Aorta (tissue), 5 donors: ENCODE measurements at places on chromosomes 11 and 22. TPM values are rescaled to one million over a fixed set of nuclear protein-coding genes. Genes with fewer than 3 reads are reported as not detected.

DNA sequence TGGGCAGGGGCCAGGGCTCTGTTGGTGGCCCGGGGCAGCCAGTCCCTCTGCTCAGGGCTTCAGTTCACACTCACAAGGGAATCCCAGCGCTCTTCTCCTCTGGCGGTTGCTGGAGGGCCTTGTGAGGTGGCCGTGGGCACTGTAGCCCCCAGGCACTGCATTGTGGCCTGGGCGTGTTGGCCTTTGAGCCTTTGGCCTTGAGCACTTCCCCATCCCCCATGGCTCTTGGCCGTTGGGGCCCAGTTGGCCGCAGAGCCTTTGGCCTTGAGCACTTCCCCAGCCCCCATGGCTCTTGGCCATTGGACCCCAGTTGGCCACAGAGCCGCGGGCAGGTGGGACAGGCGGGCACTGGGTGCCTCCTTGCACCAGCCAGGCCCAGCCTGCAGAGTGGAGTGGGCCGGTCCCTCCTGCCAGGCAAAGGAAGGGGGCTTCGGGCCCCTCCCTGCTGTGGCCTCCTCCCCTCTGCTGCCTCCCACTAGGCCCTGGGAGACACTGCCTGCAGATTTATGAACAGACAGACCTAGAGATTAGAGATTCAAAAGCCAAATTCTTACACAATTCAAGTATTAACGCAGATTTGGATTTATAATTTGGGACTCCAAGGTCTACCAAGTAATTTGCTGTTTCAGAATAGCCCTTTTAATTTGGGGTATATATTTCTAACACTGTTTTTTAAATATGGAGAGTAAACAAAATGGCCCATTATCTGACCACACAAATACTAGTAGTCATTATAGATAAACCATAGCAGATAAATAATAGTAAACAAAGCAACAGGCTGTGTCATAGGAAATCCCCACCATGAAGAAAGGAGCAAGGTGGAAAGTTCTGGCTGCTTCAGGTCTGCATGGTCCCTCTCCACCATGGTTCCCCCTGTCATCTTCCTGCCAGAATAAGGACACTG, 18.2 kb upstream of the TXNRD2 start:
- peak; percentile 45 for DNase-seq

SIPA1 gene
- total RNA-seq: 75.1 TPM

UBASH3B gene
- 15.1 TPM for total RNA-seq

RASGRP2 gene
- total RNA-seq: 44.7 TPM

DNA sequence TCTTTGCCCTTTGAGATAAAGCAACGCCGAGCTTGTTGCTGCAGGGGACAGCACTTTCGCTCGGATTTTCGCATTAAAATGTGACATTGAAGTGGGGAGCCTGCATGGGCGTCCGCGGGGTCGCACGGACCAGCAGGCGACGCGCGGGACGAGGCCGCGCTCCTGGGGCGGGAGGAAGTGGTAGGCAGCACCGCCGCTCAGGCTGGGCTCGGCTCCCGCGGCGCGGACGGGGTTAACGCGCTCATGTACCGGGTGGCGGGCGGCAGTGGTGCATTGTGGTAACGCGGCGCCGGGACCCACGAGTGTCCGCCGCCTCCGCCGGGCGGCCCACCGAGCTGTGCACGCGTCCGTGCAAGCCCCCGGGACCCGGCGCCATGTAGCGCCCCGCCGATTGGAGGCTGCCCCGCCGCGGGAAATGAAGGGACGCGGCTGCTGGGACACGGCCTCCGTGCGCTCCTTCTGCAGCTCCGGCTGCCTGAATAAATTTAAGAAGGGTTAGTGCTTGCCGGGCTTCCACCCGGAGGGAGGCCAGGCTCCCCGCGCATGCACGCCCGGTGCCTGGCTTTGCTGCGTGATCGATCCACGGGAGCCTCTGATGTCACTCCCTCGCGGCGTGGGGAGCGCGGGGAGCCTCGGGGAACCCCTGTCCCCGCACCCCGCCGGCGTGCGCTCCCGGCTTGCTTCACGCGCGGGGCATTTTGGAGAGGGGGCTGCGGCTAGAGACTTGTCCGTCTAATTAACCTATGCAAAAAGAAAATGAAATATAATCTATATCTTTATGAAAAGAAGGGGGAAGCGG, 127.7 kb downstream of the OSBP2 start:
- no peak for DNase-seq

GRCh38 chr11:132072044-132072857, 701.8 kb downstream of the NTM start:
- no peak for DNase-seq

DNA sequence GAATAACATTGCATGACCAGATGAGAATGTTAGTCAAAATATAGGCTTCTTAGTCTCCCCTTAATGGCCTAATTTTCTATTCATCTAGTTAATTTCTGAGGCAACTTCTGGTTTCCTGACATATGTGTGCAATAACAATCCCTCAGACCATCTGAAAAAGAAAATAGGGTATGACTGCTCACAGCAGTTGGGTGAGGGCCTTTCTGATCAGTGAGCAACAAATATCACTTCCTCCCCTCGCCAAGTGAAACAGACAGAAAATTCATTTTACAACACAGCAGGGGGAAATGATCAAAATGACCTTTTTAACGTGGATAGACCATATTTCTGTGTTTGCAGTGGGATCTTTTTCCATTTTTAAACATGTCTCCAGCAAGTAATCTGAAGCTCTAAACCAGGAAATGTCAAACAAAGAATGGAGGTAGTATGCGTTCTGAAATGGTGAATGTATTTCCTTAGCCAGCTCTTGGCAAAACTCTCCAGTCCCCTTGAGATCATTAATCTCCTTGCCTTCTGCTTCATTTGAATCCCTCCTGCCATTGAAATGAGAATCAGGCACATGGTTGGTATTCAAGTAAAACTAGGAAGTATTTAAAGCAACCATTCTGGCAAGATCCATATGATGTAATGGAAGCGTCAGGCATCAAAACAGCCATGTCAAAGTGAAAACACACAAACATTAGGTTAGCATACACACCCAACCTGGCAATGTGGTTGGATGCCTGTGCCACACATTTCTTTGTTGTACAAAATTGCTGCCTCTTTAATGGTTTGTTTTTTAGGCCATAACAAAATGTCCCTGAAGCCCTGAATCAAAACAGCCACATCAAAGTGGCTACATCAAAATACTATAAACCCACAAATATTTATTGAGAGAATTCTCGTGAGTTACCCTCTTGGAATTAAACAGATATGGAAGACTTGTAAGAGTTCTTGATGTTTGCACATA, 100.1 kb downstream of the SLC1A2 start:
- no peak for DNase-seq

DNA sequence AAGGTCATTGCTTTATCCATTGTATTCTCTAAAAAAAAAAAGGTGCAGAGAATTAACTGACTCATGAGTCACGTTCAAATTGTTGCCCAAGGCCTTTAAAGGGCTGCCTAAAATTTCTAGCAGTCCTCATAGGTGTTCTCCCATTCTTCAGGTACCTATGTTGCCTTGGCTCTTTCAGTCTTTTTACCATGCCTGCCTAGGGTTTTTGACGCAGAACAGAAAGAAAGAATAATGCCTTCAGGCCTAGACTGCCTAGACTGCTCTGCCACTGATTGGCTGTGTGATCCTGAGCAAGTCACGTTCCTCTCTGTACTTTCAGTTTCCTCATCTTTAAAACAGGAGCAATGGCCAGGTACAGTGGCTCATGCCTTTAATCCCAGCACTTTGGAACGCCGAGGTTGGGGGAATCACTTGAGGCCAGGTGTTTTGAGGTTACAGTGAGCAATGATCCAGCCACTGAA, 21.5 kb downstream of the CTSC start:
- DNase-seq: no peak

NPTXR gene
- 21.9 TPM for total RNA-seq

DNA sequence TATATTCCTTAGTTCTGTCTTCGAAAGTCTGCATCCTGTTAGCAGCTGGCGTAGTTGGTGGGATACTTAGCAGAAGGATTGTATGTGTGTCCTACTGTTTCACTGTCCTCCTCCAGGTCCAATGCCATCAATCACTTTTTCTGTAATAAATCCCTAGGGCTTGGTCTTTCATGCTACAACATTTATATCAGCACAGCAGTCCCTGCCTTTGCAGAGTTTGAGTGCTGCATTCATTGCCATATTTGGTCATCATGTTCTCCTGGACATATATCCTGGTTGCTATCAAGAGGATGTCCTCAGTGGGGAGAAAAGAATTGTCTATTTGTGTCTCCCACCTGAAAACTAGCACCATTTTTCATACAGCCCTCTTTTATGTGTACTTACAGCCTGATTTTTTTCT, 67.0 kb downstream of the OR5AK2 start:
- DNase-seq: no peak

TENM4 gene
- 9.1 TPM for total RNA-seq

- no peak for DNase-seq
Measured at GRCh38 chr22:18060646-18061620, 16.9 kb upstream of the PEX26 start.

DNA sequence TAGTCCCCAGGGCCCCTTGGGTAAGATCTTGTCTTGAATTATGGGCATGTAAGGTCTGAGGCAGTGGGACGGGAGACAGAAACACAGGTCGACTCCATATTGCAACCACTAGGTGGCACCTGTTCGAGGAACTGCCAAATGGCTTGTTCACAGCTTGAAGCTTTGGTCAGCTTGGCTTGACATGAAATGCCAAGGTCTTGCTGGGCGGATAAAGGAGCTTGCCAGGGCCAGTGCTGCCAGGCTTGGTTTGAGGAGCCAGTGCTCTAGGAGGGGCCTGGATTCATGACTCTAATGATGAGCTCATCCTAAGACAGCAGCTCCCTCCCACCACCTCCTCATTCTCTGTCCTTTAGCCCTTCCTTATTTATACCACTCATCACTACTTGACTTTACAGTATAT, 11.9 kb upstream of the NRIP3 start:
- no peak for DNase-seq

DNA sequence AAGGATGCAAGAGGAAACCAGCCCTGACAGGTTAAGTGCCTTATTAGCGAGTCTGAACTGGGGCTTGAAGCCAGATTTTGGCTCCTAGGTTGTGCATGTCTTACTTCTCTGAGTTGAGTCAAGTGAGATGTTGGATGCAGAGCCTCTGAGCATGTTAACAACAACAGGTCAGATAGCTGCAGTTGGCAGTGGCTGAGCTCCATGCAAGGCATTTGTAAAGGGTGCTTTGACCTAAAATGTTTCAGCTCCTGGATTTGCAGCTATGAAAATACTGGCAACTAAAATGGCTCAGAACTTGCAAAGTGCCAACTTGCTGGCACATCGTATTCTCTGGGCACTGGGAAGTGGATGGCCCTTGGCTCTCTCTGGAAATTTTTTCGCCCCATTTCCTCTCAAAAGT, 16.4 kb upstream of the CSRP3 start:
- no peak for DNase-seq

DNA sequence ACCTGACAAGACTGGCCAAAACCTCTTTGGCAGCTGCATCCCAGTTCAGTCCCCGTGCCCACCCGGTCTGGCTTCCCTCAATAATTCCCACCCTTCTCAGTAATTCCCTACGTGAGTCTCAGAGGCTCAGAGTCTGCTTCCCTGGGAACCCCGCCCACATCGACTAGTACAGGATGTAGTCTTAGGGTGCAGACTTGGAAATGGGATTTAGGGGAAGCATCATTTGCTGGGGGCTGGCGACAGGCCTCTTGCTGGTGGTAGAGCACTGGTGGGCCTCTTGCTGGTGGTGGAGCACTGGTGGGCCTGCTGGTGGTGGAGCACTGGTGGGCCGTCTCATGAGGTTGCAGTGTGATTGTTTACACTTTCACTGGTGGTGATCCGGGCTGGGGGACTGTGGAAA, 199.5 kb upstream of the B3GAT1 start:
- no peak for DNase-seq

LRRC56 gene
- 1.3 TPM for total RNA-seq

NPAS4 gene
- total RNA-seq: 7.0 TPM

DNA sequence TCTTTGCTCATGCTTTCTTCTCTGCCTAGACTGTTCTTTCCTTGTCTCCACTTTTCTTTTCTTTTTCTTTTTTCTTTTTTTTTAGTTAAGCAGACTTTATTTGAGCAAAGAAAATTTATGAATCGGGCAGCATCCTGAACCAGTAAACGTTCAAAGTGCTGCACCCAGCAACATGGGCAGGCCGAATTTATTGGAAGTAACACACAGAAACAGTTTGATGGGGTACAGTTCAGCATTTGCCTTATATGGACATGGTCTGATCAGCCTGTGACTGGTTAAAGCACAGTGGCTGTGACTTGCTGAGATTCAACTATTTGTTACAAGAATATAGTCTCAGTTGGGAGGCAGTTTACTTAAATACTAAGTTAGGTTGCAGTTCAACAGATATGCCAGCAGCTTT, 16.0 kb downstream of the CD3E start:
- DNase-seq: no peak

GRCh38 chr11:19938169-19938856, 222.0 kb downstream of the DBX1 start:
- DNase-seq: peak; percentile 83

- no peak for DNase-seq
Measured at GRCh38 chr11:83801799-83802198, 515.6 kb upstream of the CCDC90B start.

DNA sequence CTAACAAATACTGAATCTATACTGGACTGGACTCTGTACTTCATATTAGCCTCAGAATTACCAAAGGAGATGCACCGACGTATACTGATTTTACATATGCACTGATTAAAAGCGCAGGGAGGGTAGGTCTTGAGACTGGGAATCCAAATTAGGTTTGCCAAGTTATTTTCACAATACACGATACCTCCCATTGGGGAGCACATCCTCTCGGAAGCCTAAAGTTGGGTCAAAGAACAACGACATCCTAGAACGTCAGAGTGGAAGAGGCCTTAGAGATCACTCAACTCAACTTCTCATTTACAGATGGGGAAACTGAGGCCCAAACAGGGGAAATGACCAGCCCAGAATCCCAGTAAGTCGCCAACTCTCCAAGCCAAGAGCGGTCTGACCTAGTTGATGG, 626 bp downstream of the DNAL4 start:
- DNase-seq: no peak

GRCh38 chr11:119912229-119912628, 183.2 kb upstream of the NECTIN1 start:
- no peak for DNase-seq

DNA sequence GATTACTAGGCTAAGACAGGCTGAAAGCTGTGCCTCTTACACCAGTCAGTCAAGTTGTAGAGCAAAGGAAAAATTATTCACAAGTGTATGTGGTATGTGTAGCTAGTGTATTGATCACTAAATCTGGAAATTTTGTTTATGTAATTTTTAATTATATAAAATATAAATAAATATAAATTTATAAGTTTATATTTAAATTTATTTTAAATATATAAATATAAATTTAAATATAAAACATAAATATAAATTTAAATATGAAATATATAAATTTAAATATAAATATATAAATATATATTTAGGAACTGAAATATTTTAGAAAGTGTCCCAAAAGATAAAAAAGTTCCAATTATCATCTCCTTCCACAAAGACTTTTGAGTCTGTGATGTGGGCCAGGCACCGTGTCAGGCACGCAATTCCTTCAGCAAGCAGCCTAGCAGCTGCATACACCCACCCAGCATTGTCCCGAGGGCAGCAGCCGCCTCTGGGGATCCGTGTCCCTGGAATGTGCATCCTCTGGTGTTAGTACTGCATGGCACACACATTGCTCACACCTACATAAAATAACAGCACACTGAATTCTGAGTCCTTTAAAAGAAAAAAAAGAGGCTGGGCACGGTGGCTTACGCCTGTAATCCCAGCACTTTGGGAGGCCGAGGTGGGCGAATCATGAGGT, 1098.0 kb downstream of the BRD1 start:
- peak; percentile 10 for DNase-seq

GRCh38 chr11:75063741-75064314, 32.8 kb downstream of the OR2AT4 start:
- DNase-seq: no peak
